GM12892 (cell line): ENCODE measurements at places on chromosomes 16 and 17.

DNA sequence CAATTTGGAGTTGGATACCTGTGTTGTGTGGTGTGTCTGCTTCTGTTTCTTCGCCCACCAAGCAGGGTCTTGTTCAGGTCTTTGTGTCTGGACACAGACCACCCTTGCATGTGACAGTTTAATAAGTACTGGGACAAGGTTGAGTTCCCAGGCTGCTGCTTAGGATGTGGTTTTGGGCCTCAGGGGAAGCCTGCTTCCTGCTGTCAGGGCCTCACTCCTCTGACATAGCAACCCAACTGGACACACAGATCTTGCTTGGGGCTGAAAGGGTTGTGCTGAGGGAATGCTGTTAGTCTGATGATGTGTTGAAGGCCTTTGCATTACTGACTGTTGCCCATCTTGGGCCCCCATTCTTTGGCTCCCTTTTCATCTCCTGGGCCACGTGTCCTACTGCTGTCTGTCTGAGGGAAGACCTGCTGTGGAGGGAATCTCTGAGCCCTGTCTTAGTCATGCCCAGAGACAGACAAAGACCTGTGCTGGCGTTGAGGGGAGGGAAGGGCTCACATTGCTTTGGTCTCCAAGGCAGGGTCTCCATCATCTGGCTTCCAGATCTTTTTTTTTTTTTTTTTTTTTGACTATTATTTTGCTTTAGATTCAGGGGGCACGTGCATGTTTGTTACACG, 4.7 kb upstream of the TGFB1I1 start:
- no peak for DNase-seq

DNA sequence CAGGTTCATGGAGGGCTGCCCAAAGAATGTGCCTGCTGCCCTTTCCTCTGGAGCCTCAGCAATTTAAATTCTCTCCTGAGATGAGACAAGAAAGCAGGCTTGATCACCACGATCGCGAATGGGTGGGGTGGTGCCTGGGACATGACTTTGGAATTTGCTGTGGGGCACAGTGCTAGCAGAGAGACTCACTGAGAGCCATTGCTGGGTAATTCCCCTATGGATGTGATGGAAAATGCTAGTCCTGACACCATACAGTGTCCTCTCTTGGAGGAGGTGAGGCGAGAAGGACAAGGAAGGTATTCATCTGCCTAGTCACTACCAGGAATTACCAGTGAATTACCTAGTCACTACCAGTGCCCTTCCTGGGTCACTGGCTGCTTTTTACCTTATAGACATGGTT, 15.5 kb downstream of the FAM20A start:
- DNase-seq = no peak

DNA sequence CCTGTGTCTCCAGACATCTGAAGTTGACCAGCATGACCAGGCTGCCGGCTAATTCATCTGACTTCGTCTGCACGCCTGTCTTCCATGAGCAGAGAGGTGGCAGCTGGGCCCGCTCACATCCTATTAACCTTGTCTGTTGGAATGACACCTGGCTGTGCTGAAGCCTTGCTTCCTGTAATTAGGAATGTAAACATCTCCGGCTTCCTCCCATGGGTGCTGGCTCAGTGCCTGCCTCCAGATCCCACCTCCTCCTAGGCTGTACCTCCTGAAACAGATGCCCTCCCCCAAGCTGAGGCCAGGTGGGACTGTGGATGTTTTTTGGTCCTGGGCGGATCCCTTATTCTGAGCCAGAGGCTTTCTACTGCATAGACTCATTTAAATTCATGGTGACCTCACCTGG, 296.3 kb downstream of the HS3ST4 start:
- DNase-seq = no peak

GRCh38 chr17:28675980-28676379, 14.0 kb downstream of the SUPT6H start:
- DNase-seq = no peak

GRCh38 chr17:71828182-71828596, 292.6 kb upstream of the SOX9 start:
- DNase-seq = no peak

DNA sequence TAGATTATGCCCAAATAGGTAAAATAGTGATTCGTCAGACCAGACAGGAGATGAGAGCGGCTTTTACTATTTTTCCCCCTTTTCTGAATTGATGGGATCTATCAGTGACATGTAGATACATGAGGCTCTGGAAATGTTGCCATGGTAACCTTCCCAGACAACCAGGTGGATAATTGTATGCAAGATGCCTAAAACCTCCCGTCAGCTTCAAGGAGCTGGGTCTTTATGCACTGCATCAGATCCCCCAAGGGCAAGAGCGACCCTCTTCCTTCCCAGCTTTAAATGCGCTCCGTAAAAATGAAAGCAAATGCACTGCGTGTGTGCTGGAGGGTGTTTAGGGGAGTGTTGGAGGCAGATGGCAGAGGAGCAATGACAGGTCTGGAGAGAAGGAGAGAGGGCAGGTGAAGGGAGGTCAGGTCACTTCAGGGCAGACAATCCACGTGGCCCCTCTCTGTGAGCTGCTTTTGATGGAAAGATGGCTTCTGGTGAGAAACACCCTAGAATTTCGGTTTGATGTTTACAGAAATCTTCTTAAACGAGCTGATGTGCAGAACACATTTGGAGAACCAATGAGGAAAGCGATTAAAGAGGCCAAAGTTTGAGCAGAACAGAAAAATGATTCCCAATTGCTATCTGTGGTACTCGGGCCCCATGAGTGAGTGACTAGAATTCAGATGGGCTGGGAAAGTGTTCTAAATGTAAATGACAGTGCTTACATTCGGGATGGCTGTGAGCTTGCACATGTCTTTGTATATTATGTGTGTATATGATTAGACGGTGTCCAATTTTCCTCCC, 461.7 kb upstream of the HSBP1 start:
- DNase-seq = no peak

- no peak for DNase-seq
Measured at GRCh38 chr17:65028545-65028843, 28.0 kb downstream of the GNA13 start.

DNA sequence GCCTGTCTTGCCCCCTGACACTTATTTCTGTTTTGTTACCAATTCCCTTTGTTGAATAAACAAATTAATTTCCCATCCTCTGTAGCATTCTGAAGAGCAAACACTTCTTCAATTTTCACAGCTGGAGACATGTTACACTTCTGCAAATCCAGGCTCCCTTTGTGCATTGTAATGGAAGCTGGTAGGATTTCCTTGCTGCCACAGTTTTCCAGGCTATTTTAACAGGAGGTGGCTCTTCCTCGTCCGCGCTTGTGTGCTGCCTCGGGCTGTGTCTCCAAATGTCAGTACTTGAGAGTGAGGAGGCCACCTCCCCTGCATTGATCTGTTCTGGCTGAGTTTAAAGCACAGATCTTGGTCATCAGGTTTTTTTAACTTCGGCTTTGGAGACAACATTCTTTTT, 40.0 kb downstream of the SOST start:
- DNase-seq = no peak

- no peak for DNase-seq
Measured at GRCh38 chr16:29915590-29916247, 10.3 kb downstream of the KCTD13 start.

GRCh38 chr16:66485376-66485775, 58.3 kb downstream of the BEAN1 start:
- DNase-seq = no peak

DNA sequence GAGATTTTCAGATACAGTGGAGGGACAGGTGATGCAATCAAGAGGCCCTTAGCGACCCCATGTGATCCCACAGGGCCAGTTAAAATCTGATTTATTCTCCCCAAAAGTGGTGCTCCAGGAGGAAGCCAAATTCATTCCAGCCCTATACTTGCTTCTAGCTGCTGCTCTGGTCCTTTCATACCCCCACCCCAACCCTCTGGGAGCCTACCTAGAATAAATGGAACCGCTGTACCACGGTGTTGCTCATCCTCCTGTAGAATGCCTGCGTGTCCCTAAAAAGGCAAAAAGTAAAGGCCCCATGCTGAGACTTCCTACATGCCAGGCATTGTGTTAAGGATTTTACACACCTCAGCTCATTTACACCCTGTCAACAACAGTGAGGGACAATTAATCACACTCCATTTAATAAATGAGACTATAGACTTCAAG, 2.0 kb upstream of the RASL10B start:
- DNase-seq = no peak

DNA sequence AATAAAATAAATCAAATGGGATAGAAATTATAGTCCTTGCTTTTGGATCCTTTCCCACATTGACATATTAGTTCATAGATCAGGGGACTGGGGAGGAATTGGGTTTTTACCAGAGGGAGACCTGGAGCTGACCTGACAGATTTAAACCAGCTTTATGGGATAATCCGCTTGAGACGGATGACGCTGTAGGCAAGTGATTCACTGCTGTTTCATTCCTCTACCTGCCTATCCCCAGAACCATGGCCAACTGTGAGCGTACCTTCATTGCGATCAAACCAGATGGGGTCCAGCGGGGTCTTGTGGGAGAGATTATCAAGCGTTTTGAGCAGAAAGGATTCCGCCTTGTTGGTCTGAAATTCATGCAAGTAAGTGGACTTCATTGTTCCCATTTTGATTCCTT, 2.1 kb downstream of the NME1 start:
- no peak for DNase-seq

GRCh38 chr16:50600582-50601283, 52.5 kb downstream of the NKD1 start:
- DNase-seq = no peak

DNA sequence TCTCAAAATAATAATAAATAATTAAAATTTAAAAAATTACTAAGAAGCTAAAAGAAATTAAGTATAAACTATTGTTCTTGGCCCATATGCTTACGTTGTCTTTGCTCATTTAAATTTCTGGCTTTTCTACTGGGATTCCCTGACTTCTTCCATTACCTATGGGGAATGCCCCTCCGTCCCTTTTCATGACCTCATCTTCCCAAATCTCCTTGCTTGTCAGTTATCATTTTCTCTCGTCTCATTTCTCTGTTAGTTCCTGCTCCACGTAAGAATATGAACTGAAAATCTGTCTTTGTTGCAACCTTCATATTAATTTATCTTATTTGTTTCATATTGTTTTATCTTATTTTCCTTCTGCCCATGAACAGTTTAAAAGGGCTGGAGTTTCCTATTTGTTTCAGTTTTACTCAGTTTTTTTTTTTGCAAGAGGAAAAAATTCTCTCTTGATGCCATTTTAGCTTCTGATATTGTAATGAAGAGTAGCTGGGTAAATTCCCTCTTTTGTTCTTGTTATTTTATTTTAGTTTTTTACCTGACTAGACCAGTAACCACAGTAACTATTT, 2.5 kb upstream of the DNAJA2 start:
- no peak for DNase-seq

GRCh38 chr17:2749784-2750181, 331 bp upstream of the CCDC92B start:
- peak; percentile 90 for DNase-seq

DNA sequence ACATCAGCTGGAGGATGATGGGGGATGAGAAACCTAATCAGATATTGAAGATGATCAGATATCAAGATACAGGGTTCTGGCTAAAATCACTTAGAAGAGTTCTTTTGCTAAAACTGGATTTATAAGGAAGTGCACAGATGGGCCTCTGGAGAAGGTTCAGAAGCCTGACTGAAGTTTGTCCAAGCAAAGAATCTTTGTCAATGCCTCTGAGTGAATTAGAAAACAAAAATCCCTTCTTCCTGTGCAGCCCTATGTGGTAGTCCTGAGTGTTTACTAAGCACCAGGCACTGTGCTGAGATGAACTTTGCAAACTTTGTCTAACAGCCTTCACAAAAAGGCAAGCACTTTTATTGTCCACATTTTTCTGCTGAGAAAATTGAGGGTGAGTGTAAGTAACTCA, 11.4 kb upstream of the CENPV start:
- DNase-seq = no peak

- no peak for DNase-seq
Measured at GRCh38 chr16:19919142-19919541, 34.5 kb upstream of the GPRC5B start.

GRCh38 chr16:65950211-65950610, 416.3 kb upstream of the CDH5 start:
- no peak for DNase-seq

GRCh38 chr17:47955497-47956461, 1.9 kb downstream of the PRR15L start:
- no peak for DNase-seq

GRCh38 chr17:44766409-44767038, 7.7 kb downstream of the ADAM11 start:
- no peak for DNase-seq

DNA sequence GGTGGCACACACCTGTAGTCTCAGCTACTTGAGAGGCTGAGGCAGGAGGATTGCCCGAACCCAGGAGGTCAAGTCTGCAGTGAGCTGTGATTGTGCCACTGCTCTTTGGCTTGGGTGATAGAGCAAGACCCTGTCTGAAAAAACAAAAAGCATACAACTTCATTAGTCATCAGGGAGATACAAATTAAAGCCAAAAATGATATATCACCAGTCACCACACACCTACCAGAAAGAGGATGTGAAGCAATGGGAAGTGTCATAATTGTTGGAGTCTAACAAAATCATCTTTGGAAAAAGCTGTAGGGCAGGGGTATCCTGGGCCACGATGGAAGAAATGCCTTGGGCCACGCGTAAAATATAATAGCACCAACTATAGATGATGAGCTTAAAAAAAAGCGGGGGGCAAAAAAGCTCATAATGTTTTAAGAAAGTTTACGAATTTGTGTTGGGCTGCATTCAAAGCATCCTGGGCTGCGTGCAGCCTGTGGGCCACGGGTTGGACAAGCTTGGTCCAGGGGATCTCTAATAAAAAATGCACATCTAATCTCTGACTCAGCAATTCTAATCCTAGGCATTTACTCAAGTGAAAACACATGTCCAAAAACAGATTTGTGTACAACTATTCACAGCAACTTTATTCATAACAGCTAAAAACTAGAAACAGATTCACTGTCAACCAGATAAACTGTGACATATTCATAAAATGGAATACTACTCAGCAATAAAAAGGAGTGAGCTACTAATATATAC, 65.9 kb downstream of the HIC1 start:
- no peak for DNase-seq

- no peak for DNase-seq
Measured at GRCh38 chr17:29031488-29031887, 11.5 kb upstream of the PIPOX start.

DNA sequence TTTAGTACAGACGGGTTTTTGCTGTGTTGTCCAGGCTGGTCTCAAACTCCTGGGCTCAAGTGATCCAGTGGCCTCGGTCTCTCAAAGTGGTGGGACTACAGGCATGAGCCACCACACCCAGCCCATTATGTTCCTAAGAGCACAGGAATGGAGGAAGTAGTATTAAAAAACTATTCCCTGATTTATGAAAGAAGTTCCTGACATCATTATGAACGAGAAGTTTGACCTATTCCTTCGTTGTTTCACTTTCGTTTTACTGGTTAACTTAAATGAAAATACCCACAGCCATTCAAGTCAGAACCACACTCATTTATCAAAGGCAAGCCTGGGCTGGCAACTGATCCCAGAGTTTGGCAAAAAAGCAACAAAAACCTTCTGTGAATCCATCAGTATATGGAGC, 13.5 kb upstream of the CBX4 start:
- no peak for DNase-seq

DNA sequence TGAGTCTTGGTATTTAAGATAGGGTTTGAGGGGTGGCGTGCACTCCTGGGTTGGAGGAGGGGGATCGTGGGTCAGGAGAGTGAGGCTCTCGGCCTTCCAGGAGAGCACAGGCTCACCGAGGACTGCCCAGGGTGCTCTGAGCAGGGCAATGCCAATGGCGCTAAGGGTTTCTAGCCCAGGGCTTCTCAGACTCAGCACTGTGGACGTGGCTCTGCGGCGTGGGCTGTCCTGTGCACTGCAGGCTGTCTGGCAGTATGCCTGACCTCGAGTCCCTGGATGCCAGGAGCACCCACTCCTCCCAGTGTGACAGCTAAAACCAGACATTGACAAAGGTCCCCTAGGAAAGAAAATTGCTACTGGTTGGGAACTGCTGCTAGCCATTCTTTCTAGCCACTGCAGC, 37.2 kb upstream of the ENDOV start:
- no peak for DNase-seq
